ENCODE measurements at places on chromosomes 3 and 15. TPM values are rescaled to one million over a fixed set of nuclear protein-coding genes. Genes with fewer than 3 reads are reported as not detected.

Gene ONECUT1
- not detected for total RNA-seq

Gene GUCA1C
- not detected for total RNA-seq

Gene MAP1A
- total RNA-seq, result 7.2 TPM

Gene PRR20G
- not detected for total RNA-seq

Gene SEMA7A
- total RNA-seq, result 6.2 TPM

Gene TPRA1
- total RNA-seq, result 34.6 TPM

Gene USF3
- total RNA-seq, result 19.6 TPM
